ENCODE measurements at places on chromosomes 5 and 9.

- no peak for DNase-seq
These were observed 28.6 kb upstream of the C5orf63 start for GRCh38 chr5:127101935-127102334.

GRCh38 chr9:89969156-89969675 is 364.4 kb downstream of the GADD45G start:
- DNase-seq = no peak

GRCh38 chr5:135533334-135533733 is 2.4 kb downstream of the NEUROG1 start:
- no peak for DNase-seq

GRCh38 chr5:135467871-135468485 is 15.8 kb upstream of the TIFAB start:
- DNase-seq = no peak

- DNase-seq = no peak
These were observed 229.9 kb upstream of the NR4A3 start for GRCh38 chr9:99591770-99592169.

GRCh38 chr5:77311214-77311571 is 100.7 kb downstream of the PDE8B start:
- no peak for DNase-seq

- no peak for DNase-seq
These were observed 31.6 kb downstream of the ATP6V0E1 start for GRCh38 chr5:173015192-173015591.

DNA sequence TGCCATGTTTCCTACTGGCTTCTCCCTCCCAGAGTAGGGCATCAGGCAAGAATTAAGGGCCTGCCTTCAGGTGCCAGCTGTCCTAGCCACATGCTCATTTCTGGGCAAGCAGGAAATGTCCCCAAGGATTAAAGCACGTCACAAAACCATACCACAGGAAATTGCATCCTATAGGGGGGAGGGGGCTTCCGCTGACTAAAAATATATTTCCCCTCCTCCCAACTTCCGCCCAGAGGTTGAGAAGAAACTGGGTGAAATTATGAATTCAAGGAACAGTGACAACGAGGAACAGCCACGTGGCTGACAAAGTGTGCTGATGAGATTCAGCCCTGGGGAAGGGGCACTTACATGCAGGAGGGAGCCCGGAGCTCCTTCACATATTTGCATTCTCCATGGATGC is 4.1 kb downstream of the HBEGF start:
- DNase-seq = no peak

DNA sequence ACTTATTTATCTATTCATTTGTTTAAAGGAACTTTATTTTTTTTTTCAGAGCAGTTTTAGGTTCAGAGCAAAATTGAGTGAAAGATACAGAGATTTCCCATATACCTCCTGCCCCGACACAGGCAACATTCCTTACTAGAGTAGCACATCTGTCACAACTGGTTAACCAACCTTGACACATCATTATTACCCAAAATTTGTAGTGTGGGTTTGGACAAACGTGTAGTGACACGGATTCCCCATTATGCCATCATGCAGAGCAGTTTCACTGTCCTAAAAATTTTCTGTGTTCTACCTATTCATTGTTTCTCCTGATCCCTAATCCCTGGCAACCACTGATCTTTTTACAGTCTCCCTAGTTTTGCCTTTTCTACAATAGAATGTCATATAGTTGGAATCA is 57.3 kb upstream of the LHFPL2 start:
- DNase-seq = no peak

- DNase-seq = no peak
These were observed 59.6 kb downstream of the RAI14 start for GRCh38 chr5:34715711-34716110.

GRCh38 chr9:82526577-82526976 is 536.4 kb downstream of the RASEF start:
- DNase-seq = no peak

DNA sequence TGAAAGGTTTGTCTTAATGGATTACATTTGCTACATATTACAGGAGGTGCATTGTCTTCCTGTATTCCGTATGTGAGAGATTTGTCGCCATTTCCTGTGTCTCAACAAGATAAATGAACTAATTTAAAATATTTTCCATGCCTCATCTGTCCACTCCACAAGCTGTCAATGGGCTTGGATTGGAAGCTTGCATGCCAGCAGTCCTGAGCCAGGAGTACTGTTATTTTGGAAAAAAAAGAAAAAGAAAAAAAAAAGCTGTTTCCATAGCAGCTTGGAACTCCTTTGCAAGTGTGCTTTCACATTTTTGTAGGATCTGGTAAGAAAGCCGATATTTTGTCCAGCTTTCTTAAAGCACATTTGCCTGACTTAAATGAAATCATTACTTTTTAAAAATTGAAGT is 330.8 kb downstream of the KDM4C start:
- DNase-seq = no peak

- DNase-seq = no peak
These were observed 28.8 kb upstream of the POMT1 start for GRCh38 chr9:131473891-131474290.

GRCh38 chr5:171906703-171907590 is 99.5 kb downstream of the FBXW11 start:
- no peak for DNase-seq

- DNase-seq = no peak
These were observed 302.4 kb downstream of the SMARCA2 start for GRCh38 chr9:2317591-2317990.
